ENCODE measurements at places on chromosomes 2 and 18.

GRCh38 chr18:55349685-55350084, 238.3 kb downstream of the TCF4 start:
- DNase-seq = no peak

- no peak for DNase-seq
Observed at GRCh38 chr2:101040761-101041160, 38.7 kb downstream of the RPL31 start.

DNA sequence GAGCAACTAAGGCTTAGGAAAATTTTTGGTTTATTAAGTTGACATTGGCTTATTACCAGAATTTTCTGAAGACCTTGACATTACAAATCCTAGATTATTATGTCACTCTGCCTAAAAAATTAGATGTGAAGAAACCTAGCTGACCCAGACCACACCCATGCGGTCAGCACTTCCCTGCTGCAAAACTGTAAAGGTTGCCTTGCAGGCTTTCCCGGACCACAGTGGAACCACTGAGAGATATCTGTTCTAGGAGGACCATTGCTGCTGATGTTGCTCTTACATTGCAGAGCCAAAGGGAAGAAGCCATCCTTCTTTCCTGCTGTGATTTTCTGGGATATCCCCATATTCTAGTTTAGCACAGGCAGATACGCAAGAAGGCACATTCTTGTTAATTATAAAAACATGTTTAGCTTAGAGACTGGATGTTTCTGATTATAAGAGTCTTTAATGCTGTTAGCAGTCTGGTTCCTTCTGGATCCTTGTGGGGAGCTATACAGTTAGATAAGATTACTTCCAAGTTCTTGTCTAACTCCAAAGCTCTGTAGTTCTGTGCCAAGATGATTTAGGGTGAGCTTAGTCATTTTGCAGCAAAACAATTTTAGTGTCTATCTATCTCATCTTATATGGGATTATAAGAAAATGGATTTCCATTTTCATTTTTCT, 70.2 kb downstream of the AOX1 start:
- no peak for DNase-seq

DNA sequence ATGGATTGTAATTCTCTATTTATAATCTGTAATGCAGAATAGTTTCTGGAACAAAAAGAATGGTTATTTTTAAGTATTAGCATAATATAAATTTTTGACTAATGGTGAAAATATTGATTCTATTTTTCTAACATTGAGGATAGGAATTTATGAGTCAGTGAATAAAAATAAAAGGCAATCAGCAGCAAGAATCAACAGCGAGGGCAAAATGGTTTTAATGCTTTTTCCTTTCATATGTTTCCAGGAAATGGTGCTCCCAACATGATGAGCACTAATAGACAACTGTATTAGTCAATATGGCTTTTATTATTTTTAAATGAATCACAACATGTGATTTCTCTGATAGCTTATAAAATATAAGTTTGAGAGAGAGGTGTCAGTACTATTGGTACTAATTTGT, 90.7 kb upstream of the TFPI start:
- DNase-seq = no peak

- DNase-seq = no peak
Observed at GRCh38 chr2:202339071-202339870, 36.9 kb upstream of the BMPR2 start.

DNA sequence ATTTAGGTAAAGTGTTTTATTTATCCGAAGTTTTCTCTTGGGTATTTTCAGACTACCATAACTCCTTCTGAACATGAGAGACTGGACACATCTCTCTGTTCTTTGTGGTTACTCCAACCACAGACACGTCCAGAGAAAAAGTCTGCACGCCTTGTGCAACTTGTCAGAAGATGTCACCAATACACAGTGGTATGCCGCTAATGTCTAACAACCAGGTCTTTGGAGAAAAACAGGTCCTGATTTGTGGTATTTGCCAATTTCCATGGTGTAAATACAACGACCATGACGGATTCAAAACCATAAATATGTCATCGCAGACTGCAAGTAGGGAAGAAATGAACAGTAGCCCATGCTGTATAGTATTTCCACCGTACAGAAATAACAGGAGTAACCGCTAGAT, 620.6 kb upstream of the ID2 start:
- no peak for DNase-seq

Data from stimulated activated CD8-positive, alpha-beta memory T cell treated with anti-CD3 and anti-CD28 coated beads, Interleukin-7, amount 100 ng/mL, for 4 hours (primary cell).